ENCODE measurements at places on chromosomes 11 and 22.

GRCh38 chr22:32407312-32407711 lies 4.7 kb downstream of the RTCB start:
- no peak for DNase-seq

GRCh38 chr11:122192634-122193255 lies 76.7 kb upstream of the BLID start:
- no peak for DNase-seq

DNA sequence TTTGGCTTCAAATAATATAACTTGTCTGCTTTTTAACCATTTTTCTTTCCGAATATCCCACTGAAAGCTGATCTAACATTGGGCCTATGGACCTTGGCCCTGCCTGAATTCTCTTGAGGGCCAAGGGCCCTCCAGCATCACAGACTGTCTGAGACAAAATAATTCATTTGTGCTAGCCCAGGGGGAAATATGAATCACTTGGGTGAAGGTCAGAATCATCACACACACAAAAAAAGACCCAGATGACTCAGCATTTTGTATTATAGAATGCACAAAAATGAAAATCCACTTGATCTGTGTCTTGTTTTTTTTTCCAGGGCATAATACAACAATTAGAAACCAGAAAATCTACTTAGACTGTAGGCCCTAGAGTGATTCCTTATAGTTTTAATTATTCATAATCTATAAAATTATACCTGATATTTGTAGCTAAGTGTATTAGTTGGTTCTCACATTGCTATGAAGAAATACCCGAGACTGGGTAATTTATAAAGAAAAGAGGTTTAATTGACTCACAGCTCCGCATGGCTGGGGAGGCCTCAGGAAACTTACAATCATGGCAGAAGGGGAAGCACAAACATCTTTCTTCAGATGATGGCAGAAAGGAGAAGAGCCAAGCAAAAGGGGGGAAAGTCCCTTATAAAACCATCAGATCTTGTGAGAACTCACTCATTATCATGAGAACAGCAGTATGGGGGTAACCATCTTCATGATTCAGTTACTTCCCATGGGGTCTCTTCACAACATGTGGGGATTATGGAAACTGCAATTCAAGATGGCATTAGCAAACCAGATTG lies 15.6 kb upstream of the RDX start:
- no peak for DNase-seq

DNA sequence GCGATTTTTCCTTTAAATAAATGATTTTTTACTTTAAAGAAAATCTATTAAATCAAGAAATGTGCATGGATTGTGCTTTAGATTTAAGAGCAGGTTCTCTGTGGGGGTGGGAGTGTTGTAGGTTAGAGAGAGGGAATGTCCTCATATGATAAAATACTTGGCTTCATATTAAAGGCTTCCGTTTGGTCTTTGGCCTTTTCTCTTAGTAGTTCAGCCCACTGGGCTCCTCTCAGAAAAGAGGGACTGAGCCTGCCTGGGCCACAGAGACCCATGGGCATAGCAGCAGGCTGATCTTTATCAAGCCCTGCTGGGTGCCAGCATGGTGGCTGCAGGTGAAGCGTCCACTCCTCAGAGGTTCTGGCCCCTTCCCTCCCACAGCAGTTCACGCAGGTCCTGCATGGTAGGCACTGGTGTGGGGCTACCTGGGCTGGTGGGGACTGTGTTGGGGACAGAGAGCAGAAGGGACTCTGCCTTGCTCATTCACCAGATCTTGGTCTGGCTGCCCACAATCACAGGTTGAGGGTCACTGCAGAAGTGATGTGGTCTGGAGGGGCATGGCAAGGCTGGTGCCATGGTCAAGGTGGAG lies 4.3 kb downstream of the PANX1 start:
- no peak for DNase-seq

GRCh38 chr11:128625746-128626145 lies 38.4 kb upstream of the ETS1 start:
- DNase-seq = no peak

DNA sequence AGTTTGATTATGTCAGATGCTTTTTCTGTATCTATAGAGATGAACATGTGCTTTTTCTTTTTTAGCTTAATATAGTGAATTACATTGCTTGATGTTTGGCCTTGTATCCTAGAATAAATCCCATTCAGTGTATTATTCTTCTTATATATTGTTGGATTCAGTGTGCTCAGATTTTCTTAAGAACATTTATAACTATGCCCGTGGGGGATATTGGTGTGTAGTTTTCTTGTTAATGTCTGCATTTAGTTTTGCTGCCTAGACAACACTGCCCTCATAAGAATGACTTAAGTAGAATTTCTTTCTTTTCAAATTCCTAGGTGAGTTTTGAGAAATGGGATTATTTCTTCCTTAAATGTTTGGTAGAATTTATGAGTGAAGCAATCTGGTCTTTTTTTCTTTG lies 98.5 kb downstream of the TMEM135 start:
- no peak for DNase-seq

- DNase-seq = no peak
These were observed 239.2 kb downstream of the METTL15 start for GRCh38 chr11:28347371-28347770.

- DNase-seq = no peak
These were observed 59.4 kb upstream of the A4GALT start for GRCh38 chr22:42780070-42780540.

- no peak for DNase-seq
These were observed 76.6 kb downstream of the WT1 start for GRCh38 chr11:32358729-32359128.

- DNase-seq = no peak
These were observed 129.6 kb upstream of the POU2AF2 start for GRCh38 chr11:111115890-111116289.

DNA sequence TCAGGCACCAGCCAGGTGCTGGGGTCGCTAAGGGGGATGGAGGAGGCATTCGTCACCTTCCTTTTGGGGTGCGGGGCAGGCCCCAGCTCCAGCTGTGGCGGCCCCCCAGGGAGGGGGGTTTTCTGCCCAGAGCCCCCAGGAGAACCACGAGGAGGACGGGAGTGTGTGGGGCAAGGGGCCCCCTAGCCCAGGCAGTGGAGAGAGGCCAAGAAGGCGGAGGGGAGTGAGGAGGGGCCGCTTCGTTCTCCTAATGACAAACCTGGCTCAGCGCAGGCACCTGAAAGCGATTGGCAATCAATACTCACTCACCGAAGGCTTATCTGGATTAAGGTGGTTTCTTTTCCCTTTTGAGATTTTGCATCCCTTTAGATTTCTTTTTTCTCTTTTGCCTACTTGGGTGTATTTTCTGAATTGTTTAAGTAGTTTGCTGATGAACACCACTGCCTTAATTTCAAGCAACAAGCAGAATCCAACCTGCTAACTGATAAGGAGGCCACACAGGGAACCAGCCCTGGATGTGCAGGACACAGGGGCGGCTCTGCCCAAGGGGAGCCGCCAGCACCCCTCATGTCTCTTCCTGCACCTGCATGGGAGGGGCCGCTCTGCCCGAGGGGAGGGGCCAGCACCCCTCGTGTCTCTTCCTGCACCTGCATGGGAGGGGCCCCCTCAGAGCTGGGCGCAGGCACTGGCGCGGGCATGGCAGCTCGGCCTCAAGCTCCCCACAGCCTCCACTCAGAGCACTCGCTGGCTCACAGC lies 122.3 kb downstream of the BRD1 start:
- DNase-seq = no peak

GRCh38 chr11:48880021-48880441 lies 103.7 kb downstream of the TRIM51G start:
- no peak for DNase-seq

DNA sequence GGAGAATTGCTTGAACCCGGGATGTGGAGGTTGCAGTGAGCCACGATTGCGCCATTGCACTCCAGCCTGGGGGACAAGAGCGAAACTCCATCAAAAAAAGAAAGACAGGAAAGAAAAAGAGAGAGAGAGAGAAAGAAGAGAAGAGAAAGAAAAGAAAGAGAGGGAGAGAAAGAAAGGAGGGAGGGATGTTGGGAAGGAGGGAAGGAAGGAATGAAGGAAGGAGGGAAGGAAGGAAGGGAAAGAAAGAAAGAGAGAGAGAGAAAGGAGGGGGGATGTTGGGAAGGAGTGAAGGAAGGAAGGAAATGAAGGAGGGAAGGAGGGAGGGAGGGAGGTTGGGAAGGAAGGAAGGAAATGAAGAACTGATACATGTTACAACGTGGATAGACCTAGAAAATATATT lies 12.3 kb upstream of the SPINDOC start:
- DNase-seq = no peak

GRCh38 chr11:64071849-64072248 lies 36.1 kb downstream of the FLRT1 start:
- DNase-seq = no peak

DNA sequence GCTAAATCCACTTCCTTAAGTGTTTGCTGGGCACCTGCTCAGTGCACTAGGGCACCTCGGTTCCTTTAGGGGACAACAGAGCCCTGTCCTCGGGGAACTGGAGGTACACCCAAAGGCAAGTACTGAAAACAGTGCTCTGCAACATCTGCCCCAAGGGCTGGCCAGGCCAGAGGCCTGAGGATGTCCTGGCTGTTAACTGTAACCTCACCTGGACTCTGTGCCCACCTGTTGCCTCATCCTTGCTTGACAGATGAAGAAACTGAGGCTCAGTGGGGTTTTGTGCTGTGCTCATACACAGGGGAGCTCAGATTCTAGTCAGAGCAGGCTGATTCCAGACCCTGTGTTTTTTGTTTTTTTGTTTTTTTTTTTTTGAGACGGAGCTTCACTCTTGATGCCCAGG lies 2.6 kb downstream of the SEC14L4 start:
- no peak for DNase-seq

DNA sequence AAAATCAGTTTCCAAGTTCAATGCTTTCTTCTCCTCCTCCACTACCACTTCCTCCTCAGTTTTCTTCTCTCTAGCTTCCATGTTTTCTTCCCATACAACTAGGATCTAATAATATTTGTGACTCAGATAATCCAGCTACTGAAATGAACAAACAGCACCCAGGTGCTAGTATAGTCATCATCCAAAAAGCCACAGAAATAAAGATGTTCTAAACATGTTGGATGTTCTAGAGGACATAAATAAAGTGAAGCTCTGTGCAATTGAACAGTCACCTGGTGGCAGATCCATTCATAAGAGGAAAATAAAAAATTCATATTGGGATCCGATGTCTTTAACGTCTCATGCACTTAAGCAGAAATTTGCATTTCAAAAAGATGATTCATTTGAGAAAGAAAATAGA lies 142.8 kb downstream of the ENTHD1 start:
- DNase-seq = no peak

GRCh38 chr22:41899110-41899509 lies 15.8 kb downstream of the SHISA8 start:
- no peak for DNase-seq

DNA sequence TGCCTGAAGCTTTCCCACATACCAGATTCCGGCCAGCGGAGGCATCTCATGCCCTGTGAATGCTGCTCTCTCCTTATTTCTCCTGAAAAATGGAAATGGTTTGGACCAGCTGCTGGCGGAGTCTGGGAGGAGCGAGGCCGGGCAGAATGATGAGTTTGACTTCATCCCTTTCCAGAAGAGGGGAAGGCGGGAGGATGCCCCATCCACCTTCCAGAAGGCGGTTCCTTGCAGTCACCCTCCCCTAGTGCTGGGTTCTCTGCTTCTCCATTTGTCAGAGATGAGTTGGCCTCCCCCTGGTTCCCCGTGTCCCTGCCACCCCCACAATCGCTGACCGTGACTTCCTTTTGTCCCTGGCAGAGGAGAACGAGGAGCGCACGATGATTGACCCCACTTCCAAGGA lies 75.6 kb downstream of the PARVB start:
- no peak for DNase-seq

- no peak for DNase-seq
These were observed 62.2 kb downstream of the BCR start for GRCh38 chr22:23242473-23243001.

DNA sequence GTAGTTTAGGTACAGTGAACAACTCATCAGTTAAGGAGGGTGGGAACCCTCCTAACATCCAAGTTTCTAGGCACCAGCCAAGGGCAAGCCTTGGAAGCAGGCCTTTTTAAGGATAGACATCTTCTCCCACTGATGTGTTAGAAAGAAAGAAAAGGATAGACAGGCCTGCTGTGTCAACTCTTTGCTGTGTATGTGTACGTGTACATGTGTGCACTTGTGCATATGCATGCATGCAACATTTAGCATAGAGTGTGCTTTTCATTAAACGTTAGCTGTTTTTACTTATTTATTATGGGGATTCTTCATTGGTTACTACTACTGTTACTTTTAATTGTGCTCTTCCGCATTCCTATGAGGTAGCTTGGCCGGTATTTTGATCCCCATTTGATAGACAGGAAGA lies 36.1 kb downstream of the RNF169 start:
- no peak for DNase-seq

GRCh38 chr11:100340466-100341319 lies 346.4 kb upstream of the ARHGAP42 start:
- no peak for DNase-seq

GRCh38 chr22:37501610-37502341 lies 15.6 kb upstream of the MFNG start:
- DNase-seq = no peak

DNA sequence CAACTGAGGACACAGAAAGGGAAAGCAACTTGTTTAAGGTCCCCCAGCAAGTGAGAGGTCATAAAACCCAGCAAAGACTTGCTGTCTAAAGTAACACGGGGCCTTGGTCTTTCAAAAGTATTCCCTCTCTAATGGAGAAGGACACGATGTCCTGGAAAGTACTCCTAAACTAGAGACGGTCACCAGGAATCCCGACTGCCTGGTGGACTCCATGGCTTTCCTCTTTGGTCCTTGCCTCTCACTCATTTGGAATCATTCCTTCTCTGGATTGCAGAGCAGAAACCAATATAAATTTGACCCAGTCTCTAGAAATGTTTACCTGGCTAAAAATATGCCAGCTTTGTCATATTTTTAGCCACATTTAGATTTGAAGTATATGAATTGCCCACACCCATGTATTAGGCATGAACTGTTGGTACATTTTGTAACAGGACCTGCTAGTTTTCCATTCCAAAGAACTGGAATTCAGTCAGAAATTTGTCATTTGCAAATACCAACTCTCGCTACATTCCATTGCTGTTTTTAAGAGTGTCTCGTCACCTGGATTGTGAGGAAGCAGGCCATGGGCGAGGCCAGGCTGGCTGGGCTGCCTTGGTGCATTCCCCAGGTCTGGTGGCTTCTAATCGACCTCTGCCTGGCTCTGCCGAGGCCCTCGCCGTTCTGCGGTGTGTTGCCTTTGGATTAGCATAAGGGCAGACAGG lies 12.9 kb downstream of the NAV2 start:
- no peak for DNase-seq

- DNase-seq = no peak
These were observed 129.7 kb downstream of the SNX19 start for GRCh38 chr11:130786586-130786985.

DNA sequence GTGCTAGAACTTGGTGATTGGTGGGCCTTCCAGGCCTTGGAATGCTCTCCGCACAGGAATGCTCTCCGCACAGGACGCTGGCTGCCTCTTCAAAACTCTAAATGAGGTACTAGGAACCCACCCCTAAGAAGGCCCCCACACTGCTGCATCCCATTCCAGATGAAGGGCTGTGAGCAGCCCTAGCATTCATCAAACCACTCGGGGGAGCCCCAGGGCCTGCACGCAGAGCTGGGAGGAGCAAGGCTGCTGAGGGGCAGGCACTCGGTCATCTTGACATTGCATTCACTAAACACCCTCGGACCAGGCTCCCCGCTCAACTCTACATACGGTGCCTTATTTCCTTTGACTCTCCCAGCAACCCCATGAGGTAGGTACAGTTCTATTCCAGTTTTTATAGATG lies 49.2 kb upstream of the EMID1 start:
- DNase-seq = no peak
